Activated naive CD4-positive, alpha-beta T cell treated with anti-CD3 and anti-CD28 coated beads, Interleukin-2, amount 50 U/mL, for 16 hours (primary cell): ENCODE measurements at places on chromosomes 4 and X.

DNA sequence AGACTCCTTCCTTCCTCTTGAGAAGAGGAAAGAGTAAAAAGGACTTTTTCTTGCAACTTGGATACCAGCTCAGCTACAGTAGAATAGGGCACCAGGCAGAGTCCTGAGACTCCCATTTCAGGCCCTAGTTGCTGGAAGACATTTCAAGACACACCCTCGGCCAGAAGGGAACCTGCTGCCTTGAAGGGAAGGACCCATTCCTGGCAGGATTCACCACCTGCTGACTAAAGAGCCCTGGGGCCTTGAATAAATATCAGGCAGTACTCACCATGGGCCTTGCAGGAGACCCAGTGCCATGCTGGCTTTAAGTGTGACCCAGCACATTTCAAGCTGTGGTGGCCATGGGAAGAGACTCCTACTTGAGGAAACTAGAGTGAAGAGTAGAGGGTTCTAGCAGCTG, 317.6 kb downstream of the DKK2 start:
- DNase-seq, result no peak

DNA sequence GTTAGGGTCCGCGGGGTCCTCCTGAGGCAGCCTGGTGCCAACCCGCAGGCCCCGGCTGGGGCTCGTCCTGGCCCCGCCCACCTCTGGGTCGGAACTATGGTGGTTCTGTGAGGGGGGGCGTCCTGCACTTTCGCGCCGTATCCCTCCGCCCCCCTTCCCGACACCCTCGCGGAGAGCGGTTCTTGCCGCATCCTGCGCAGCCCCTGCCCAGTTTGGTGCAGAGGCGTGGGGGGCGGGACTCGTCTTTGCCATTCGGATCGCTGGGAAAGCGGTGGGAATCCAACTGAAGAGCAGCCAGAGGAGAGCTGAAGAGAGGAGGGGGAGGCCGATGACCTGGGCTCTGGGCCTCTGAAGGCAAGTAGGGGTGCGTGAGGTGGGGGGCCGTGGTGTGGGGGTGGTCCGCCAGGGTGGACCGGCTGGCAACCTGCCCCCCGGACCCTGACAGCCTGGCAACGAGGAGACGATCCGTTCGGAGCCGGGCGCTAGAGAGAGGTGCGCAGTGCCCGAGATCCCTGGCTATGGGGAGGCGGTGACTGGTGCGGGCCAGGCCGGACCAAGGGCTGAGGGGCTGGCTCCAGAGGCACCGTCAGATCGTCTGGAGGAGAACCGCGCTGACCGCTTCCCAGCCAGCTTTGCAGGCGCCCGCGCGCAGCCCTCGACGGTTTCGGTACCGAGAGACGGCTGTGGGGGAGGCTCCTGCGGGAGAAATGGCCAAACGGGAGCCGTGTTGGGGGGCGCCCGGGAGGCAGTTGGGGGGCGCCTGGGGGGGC, at the start of gene GPRASP1:
Gene GPRASP1 (plus strand): TSS at position 242 of the 770 bp plus-strand sequence. CDS start 2,431 bp downstream, outside the sequence.
- peak; percentile 68 for DNase-seq

DNA sequence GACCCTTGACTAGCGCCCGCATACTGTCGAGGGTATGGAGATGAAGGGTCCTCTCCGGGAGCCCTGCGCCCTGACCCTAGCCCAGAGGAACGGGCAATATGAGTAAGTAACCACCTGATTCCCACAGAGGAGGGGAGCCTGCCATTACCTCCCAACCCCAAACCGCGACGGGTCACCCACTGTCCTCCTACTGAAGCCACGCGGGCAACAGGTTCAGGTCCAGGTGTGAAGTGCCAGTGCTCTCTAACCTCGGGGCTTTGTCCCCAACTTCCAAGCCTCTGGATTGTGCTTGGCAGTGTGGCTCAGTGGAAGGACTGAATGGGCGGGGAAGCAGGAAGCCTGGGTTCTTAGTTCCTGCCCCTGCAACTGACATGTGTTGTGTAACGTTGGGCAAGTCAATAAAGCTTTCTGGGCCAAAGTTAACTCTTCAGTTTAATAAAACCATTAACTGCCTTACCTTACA, 694 bp downstream of the OCRL start:
- peak; percentile 8 for DNase-seq

- no peak for DNase-seq
Measured at GRCh38 chr4:185634066-185634652, 98.9 kb upstream of the PDLIM3 start.

DNA sequence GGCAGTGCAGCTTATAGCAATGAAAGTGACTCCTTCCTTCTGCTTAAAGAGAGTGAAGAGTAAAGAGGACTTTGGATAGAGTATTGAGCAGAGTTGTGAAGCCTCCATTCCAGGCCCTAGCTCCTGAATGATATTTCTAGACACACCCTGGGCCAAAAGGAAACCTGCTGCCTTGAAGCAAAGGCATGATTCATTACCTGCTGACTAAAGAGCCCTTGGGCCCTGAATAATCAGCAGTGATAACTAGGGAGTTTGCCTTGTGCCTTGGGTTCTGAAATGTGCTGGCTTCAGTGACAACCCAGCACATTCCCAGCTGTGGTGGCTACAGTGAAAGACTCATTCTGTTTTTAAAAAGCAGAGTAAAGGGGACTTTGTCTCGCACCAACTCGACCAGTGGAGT, 49.2 kb downstream of the STPG2 start:
- no peak for DNase-seq

- no peak for DNase-seq
Measured at GRCh38 chr4:140346136-140346535, 27.3 kb upstream of the SCOC start.

DNA sequence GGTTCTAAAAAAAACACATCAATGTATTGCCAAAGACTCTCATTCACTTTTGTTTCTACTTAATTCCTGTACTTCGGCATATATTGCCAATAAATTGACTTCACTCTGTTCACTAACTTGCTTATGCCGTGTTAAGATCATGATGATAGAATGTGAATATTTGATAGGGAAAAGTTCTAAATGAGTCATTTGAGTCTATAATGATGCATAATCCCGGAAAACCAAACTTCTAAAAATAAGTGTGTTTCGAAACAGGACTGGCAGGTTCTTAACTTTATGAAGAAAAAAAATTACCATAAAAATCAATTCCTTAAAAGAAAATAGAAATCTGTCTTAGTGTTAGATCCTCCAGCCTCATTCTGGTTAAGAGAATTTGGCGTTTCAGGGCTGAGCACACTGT, 387.5 kb upstream of the FTHL17 start:
- DNase-seq, result no peak

DNA sequence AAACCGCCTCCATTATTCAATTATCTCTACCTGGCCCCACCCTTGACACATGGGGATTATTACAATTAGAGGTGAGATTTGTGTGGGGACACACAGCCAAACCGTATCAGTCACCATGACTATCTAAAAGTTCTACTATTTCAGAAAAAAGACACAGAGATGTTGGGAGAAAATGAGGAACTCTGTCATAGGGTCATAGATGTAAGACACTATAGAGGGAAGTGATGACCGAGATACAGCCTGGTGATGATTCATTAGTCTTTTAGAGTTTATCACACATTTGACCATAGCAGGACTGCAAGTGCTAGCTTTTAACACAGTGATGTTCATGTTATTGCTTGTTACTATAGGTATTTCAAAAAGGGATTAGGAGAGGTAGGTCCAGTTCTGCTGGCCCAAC, 357.0 kb upstream of the AADAT start:
- DNase-seq, result no peak

- DNase-seq, result no peak
Measured at GRCh38 chr4:173514641-173515217, 15.3 kb downstream of the HAND2 start.

DNA sequence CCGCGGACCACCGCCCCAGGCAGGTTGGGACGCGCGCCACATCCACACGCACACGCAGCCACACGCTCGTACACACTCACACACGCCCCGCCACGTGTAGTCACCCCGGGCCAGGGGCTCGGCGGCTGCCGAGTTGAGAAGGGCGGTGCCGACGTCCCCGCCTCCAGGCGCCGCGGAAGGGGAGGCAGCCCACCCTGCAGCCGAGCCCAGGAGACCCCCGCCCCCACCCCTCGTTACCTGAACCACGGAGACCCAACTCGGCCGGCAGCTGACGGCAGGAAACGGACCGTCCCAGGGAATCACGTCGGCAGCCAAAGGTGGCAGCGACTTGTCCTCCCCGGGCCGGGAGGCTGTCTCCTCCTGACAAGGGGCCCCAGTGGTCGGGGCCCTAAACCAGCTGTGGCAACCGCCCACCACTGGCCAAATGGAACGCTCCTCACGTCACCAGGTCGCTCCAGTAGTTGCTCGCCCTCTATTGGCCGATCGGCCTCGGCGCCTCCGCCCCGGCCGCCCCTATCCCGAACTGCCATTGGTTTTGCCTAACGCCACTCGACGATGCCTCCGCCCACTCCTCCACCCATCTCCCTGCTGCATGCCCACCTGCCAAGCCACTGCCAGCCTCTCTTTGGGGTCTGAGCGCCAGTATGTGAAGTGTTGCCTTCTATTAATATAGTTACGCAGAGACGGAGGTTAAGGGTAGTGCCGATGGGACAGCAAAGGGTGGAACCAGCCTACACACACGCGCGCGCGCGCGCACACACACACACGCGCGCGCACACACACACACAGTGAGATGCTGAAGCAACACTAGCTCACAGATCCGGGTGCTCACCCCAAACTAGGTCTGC, at the start of gene ZDHHC9:
Gene ZDHHC9 (minus strand): TSS at position 428 of the 848 bp plus-strand sequence. CDS start 1,941 bp downstream, outside the sequence.
- DNase-seq, result peak; percentile 86

- no peak for DNase-seq
Measured at GRCh38 chr4:128564081-128564630, 245.3 kb upstream of the JADE1 start.

- no peak for DNase-seq
Measured at GRCh38 chrX:31500921-31501320, 429.1 kb upstream of the FTHL17 start.

DNA sequence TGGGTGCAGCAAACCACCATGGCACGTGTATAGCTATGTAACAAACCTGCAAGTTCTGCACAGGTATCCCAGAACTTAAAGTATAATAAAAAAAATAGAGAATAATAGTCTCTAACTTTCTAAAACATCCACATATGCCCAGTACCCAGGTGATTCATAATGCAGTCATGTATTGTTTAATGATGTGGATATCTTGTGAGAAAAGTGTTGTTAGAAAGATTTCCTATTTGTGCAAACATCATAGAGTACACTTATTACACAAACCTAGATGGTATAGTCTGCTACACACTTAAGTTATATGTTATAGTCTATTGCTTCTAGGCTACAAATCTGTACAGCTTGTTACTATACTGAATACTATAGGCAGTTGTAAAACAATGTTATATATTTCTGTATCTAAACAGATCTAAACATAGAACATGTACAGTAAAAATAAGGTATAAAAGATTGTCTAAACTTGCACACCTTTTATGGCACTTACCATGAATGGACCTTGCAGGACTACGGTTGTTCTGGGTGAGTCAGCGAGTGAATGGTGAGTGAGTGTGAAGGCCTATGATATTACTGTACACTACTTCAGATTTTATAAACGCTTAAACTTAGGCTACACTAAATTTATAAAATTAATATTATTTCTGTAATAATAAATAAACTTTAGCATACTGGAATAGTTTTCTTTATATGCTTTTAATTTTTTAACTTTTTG, 232.2 kb upstream of the SLIT2 start:
- DNase-seq, result no peak

GRCh38 chr4:93216646-93217045, 611.9 kb upstream of the ATOH1 start:
- DNase-seq, result no peak

DNA sequence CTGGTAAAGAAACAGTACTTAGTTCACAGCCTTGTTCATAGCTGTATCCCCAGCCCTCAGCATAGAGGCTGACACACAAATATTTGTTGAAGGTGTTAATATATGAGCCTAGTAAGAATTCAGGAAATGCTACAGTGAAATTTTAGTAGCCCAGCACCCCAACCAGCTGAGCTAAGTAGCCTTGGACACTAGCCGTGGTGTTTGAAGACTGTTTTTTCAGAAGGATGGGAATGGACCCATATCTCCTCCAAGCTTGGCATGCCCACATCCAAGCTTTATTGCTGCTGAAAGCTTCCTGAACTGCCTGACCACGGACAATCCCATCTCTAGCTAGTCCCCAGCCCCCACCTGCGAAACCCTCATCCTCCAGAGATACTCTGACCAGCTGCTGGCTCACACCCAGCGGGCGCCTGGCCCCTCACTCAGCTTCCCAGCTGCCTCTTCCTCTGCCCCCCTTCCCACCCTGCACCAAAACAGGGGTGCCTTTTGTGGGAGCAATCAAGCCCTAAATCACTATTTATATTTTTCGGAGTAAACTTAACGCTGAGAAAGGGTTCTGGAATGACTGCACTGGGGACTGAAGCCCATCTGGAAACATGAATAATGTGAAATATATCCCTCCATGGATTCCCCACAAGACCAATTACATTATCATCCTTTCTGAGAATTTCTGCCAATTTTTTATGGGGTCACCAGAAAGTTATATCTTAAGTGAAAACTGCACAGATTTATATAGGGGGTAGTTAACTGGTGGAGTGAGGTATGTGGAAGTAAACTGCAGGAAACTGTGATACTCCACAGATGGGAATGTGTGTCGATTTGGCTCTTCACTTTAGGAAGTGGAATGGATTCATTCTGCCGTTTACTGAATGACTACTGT, 41.1 kb upstream of the CBR4 start:
- no peak for DNase-seq

GRCh38 chr4:183746305-183747229, 87.5 kb downstream of the TRAPPC11 start:
- DNase-seq, result no peak

GRCh38 chrX:118825227-118825626, 1.6 kb downstream of the ZCCHC12 start:
- DNase-seq, result no peak

GRCh38 chrX:9494771-9495170, 29.9 kb downstream of the TBL1X start:
- no peak for DNase-seq

GRCh38 chr4:26542991-26543390, 40.9 kb upstream of the TBC1D19 start:
- no peak for DNase-seq

GRCh38 chr4:113278324-113278934, 229.0 kb downstream of the ANK2 start:
- peak; percentile 45 for DNase-seq

DNA sequence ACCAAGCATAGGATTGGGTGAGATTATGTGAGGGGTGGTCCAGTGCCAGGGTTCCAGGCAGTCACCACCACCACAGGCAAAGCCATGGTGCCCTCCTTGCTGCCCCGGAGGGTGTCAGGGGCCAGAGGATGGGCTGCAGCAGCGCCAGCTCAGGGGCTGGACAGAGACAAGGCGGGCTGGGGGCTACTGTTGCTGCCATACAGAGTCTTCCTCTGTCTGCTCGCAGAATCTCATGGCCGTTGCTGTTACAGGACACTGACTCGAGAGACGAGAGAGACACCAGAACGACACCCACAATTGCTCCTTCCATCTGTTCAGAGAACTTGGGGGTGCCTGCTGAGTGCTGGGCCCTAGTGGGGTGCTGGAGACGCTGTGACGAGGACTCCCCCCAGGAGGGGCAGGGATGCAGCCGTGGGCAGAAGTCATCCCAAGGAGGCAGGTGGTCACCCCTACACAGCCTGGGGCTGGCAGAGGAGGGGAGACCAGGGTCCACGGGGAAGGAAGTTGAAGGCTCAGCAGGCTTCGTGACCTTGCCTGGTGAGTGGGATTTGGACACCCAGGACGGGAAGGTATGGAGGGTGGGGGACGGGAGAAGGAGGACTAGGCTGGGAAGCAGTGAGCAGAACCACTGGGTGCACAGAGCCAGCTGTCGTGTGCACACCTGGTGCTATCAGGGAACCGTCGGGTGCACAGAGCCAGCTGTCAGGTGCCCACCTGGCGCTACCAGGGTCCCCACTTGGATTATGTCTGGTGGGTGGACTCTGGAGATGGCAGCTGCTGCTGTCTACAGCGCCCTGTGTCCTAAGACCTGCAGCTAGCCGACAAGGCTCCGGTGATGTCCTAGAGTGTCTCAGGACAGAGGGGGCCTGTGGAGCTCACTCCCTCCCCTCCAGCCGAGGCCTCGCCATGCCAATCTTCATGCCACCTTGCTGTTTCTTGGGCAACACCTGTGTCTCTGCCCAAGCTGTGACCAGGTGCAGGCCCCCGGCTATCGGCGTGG, 43.9 kb upstream of the HMX1 start:
- no peak for DNase-seq
